Femur (tissue), 1 donor: ENCODE measurements at places on chromosomes 4 and X.

DNA sequence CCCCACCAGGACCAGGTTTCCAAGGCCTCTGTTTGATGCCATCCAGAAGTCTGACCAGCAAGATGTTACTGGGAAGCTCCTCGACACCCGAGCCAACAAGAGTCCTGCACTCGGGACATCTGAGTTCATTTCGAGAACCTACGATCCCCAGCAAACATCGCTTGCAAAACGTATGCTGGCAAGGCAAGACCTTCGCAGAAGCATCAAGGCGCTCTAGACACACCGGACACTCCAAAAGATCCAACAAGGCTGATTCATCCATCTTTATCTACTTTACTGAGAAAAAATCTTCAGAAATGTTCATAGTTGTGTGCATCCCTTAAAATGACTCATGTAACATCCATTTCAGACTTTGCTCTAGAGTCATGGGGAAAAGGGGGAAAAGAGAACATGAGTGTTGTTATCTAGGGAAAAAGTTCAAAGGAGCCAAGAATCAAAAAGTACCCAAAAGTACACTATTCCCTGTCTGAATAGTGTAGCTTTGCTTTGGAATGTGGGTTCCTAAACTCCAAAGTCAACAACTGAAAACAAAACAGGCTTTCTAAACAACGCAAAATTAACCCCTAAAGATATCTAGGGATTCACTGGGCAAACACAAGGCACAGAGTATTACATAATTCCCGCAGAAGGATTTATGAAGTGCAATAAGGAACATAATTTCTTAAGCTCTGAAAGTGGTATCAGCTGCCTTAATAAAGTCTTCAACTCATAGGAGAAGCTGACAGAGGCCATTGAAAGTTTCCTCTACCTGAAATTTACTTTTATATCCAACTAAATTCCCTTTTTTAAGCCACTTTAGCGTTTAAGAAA is 1.6 kb downstream of the SH3RF1 start:
- DNase-seq, result no peak

DNA sequence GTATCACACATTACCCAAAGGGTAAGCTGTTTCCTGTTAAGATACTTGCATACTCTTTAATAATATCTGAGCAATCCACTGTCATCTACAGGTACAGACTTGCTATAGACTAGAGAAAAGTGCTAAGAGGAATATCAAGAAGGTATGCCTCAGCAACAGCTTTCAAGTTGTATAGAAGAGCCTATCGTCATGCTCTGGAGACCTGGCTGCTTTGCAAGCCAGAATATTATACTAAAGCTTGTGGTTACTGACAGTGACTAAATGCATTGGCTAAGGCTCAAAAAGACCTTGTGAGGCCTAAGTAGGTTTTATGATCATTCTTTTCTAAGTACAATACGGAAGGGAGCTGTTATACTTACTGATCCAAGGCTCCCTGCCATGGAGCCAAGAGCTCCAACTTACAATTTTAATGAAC is 11.3 kb downstream of the LAMP2 start:
- no peak for DNase-seq

DNA sequence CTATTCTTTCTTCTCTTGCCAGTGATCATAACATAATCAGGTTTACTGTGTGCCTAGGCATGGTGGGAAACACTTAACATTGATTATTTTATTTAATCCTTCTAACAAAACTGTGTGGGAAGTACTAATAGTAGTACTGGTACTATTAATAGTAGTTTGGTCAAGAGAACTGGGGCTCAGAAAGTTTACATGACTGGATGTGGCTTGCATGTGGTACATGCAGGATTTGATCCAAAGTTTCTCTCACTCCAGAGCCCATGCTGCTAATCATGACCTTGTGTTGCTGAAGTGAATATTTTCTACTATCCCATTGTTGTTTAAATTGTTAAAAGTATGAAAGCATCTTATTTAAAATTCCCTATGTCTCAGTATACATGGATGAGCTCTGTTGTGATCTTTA is 78.4 kb downstream of the TMEM164 start:
- DNase-seq, result no peak

GRCh38 chrX:33086886-33087285 is 124.5 kb downstream of the DMD start:
- no peak for DNase-seq

- no peak for DNase-seq
Measured at GRCh38 chr4:1614854-1615595, 69.1 kb downstream of the FAM53A start.

DNA sequence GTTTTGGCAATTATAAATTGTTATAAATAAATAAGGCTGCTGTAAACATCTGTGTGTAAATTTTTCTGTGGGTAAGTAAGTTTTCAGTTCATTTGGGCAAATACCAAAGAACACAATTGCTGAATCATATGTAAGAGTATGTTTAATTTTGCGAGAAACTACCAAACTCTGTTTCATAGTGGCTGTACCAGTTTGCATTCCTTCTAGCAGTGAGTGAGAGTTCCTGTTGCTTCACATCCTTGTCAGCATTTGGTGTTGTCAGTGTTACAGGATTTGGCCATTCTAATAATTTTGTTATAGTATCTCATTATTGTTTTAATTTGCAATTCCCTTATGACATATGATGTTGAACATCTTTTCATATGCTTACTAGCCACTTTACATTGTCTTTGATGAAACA is 48.4 kb downstream of the ARFIP1 start:
- no peak for DNase-seq

- no peak for DNase-seq
Measured at GRCh38 chr4:153553819-153554170, 87.6 kb downstream of the TMEM131L start.

DNA sequence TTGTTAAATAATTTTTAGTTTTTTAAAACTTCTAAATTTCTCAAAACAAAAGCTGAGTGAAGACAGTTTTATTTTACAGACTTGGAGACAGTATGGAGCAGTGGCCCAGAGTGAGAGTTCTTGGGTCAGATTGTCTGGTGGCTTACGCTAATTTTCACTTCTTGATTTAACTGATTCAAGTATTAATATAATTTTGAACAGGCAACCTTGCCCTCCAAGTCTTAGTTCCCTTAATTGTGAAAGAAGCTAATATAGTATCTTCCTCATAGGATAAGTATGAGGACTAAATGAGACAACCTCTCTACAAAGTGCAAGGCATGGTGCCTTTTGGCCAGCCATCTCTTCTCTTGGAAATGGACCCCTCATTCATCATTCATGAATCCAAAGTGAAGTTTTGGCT is 25.4 kb downstream of the ATP7A start:
- no peak for DNase-seq

- DNase-seq, result no peak
Measured at GRCh38 chr4:1667273-1667672, 16.8 kb downstream of the FAM53A start.
